ENCODE measurements at places on chromosomes 7 and 10. TPM values are rescaled to one million over a fixed set of nuclear protein-coding genes. Genes with fewer than 3 reads are reported as not detected.

DNA sequence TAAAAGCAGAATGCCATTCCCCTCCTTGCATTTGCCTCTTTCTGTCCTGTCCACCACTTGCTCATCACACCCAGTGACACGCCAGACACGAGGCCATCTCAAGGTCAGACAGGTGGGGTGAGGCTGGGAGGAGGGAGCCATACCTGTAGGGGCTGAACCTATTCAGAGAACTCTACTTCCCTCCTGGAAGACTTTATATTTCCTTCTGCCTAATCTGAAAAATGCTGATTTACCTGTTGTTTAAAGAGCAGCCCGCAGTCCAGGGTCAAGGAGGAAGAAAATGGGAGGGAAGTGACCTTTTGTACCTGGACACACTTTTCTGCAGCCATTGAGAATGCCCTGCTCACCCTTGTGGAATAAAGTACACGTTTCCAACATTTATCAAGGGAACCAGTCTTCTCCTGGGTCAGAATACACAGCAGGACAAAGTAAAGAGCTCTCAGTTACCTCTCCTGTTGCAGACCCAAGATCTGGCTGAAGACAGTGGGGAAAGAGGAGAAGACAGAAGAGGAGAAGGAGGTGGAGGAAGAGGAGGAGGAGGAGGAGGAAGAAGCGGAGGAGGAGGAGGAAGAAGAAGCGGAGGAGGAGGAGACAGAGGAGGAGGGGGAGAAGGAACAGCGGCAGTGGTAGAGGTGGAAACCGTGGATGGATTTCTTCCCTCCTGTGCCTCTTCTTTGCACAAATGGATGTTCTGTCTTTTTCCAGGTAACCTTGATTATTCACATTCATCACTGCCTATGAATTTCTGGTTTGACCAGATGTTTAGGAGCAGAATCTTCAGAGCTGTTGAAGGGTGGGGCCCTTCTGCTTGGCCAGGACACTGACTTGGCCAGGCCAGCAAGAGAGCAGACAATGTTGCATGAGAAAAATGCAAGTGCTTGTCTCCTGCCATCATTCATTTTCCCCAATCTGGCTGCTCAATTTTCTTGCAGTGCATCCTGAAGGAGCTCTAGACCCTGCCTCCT is 1.2 kb upstream of the BLNK start:
- DNase-seq = no peak

- peak; percentile 3 for DNase-seq
Observed at GRCh38 chr10:91381257-91381891, 28.8 kb upstream of the HECTD2 start.

DNA sequence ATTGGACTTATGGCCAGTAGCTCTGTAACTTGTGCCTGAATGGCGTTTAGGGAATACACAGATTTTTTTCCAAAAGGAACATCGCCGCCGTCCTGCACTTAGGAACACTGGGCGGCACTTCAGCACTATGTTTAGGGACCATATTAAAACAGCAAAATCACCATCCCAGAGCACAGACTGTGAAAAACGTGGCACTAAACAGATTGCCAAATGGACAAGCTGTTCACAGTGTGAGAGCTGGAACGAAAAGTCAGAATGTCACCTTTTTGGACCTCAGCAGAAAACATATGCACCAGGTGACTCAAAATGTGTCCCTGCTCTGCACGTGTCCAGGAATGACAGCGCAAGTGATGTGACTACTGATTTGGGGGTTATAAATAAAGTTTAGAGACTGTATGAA is 87.9 kb downstream of the ODAD2 start:
- peak; percentile 97 for DNase-seq

DNA sequence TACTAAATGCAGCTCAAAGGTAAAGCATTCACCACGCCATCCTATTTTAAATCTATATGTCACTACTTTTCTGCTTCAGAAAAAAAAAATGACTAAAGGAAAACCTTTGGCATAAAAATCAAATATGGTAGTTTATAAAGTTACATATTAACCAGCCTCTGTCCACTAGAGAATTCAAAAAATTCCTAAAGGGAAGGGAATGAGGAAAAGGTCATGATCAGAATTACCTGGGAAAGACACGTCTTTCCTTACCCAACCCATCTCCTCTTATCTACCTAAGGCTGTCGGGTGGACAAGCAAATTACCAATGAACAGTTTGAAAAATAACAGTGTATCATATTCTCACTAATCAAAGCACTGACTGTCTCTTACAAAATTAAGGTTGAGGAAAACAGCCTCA is 100.7 kb upstream of the TMEM106B start:
- DNase-seq = no peak

- DNase-seq = no peak
Observed at GRCh38 chr10:3122034-3122433, 50.5 kb downstream of the PITRM1 start.

- no peak for DNase-seq
Observed at GRCh38 chr7:7920481-7920880, 48.1 kb upstream of the GLCCI1 start.

Gene RPEL1
- total RNA-seq = 0.03 TPM

Gene LIPF
- not detected for total RNA-seq

GRCh38 chr10:72764151-72764550 is 72.2 kb downstream of the MCU start:
- DNase-seq = no peak

GRCh38 chr7:44538093-44538797 is 2.9 kb downstream of the NPC1L1 start:
- DNase-seq = no peak

DNA sequence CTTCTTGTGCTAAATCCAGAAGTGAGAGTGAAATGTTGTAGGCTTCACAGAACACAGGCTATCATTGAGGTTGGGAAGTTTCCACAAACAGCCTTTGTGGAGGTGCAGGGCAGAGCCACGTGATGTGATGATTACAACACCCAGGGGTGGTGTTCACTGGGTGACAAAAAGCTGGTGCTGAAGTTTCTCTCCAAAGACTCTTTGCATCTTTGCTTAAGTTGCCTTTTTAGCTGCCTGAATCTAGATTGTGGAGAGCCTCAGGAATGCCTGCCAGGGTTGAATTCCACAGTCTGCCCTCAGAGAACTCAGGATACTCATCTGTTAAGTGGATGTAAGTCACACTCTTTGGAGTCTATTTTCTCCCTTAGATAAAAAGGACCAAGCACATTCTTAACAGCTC is 56.3 kb downstream of the PLXNA4 start:
- DNase-seq = no peak

DNA sequence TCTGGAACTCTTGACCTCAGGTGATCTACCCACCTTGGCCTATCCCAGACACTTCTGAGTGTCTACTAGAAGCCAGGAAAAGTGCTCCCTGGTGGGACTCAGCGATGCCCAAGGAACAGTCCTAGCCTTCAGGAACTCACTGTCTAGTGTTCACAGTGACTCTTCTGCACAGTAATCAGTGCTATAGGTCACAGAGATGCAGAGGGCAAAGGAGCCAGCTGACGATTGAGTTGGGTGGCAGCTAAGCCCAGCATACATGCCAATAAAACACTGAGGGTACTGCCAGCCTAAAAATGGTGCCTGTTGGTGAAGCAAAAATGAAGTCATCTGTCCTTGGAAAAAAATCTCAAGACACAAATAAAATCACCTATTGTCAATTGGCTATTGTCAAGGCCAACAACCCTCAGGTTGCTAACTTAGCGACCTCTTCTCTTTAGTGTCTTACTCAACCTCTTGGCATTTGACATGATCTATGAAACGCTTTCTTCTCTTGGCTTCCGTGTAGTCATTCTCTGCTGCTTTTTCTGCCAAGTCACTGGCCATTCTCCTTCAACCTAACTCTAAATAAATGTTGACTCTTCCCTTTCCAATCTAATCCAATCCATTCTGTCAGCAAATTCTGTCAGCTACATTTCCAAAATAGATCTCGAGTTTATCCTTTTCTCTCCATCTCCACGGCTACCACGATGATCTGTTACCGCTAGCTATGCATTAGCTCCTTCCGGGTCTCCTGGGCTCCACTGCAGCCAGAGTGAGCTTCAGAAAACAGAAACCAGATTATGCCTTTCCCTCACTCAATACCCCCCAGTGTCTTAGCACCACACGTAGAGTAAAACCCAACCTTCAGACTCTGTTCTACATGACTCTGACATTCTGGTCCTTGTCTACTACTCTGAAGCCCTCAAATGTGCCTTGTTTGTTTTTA is 99.2 kb downstream of the ATXN7L1 start:
- no peak for DNase-seq

DNA sequence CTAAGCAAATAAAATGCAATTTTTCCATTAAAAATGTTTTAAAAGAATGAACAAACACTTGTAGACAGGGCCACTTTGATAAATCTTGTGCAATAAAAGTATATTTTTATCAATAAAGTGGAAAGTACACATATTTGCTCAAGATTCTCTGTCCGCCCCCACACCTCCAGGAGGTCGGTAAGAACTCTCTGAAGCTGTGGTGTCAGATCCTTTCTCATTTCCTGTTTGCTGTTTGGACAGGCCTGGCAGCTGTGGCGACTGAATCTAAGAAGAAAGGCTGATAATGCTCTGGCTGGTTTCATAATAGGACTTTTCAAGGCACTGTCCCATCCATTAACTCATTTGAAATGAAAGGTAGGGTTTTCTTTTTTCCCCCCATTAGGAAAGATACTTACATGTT is 15.3 kb upstream of the ASB4 start:
- DNase-seq = no peak

DNA sequence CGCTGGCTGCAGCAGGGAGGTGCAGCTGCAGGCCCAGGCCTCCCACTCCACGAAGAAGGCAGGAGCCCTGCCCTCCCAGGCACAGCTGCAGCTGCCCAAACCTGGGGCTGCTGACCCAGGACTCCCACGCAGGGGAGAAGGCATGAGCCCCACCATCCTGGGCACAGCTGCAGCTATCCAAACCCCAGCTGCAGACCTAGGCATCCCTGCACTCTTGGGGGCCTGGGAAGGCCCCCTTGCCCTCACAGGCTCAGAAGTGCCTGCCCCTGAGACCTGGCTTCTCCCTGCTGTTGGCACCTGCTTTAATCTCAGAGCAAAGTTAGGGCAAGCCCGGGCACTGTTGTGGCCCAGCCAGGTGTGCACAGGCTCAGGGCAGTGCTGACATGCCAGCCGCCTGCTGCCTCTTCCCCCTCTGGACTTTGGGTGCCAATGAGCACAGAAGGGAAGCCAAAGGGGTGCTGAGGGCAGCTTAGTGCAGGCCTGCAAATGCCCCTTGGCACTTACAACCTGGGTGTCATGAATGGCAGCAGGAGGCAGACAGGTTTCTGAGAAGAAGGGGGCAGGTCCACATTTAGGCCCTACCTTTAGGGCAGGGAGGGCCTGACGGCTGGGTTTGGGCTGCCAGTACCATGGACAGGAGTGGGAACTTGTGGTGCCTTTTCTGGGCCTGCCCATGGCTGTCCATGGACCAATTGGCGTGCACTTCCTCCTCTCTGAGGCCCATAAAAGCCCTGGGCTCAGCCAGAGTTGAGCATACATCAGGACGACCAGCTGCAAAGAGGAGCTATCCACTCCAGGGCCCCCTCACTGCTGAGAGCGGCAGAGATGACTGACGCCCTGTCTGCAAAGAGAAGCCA is 31.1 kb downstream of the CRTAC1 start:
- no peak for DNase-seq

- no peak for DNase-seq
Observed at GRCh38 chr10:42623929-42624328, 14.4 kb downstream of the ZNF33B start.

Gene PRTFDC1
- 46.6 TPM for total RNA-seq

- no peak for DNase-seq
Observed at GRCh38 chr7:34747176-34747781, 89.3 kb downstream of the NPSR1 start.

Gene VDAC2
- 181 TPM for total RNA-seq

- DNase-seq = no peak
Observed at GRCh38 chr7:31811650-31812461, 124.8 kb downstream of the PPP1R17 start.

Gene RASA4B
- 3.0 TPM for total RNA-seq

Gene TMEM213
- total RNA-seq = not detected

Gene CDC14C
- total RNA-seq = not detected

GRCh38 chr7:4801839-4802231 is 26.4 kb downstream of the AP5Z1 start:
- no peak for DNase-seq

- DNase-seq = no peak
Observed at GRCh38 chr7:149466364-149466763, 5.5 kb upstream of the ZNF777 start.
